ENCODE measurements at places on chromosomes 12 and 14.

- no peak for DNase-seq
These were observed 75.2 kb downstream of the TNFAIP2 start for GRCh38 chr14:103198131-103199105.

- no peak for DNase-seq
These were observed 1483.6 kb upstream of the SEL1L start for GRCh38 chr14:83017296-83017695.

DNA sequence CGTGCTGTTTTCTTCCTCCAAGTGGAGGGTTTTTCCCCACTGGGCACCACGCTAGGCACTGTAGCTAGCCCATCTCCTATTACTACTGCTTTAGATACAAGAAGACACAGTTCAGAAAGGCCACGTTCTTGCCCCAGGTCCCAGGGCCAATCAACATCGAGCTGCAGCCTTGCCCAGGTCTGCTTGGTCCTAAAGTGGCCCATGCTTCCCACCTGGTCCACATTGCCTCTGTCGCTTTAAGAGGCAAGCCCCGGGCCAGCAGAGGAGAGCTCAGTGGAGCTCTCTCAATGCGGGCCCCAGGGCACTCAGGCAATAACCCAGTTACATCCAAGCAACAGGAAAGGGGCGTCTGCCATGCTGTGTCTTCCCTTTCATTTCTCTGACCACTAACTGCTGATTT is 148.1 kb downstream of the CALM1 start:
- no peak for DNase-seq

GRCh38 chr12:49888461-49889151 is 15.1 kb downstream of the FAIM2 start:
- DNase-seq = no peak

DNA sequence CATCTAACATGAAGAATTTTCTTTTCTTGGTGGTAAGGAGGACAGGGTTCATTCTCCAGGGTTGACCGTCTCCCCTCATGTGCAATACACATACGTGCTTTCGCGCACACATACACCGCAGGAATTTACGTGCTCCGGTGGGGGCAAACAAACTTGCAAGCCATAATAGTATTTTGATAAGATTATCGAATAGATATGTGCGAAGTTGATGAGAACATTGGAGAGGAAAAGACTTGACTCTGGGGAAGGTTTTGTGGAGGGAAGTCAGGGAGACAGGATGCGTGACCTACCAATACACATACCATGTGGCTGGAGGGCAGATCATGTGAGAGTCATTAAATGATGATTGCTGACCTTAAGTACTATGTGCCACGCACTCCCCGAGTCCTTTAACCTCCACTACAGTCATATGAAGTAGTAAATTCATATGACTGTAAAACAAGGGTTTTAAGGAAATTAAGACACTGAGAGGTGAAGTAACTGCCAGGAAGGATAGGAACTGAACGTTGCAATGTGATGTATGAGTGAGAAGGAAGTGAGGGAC is 921 bp downstream of the RAD51B start:
- no peak for DNase-seq

DNA sequence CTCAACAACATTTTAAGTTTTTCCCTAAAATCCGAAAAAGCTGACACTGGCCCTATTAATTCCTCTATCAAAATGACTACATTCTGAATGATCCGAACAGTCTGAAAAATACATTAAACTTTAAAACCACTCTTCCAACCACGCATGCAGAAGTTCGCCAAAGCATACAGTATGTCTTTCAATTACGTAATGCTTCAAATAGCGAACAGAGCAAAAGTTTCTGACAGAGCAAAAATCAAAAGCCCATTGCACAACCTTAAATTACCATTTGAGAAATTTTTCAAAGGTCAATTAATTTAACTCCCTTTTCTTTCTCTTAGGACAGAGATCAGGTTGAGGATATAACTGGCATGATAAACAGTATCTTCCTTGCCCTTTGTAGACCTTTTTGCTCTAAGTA is 33.2 kb downstream of the LRIG3 start:
- DNase-seq = no peak

GRCh38 chr12:49953961-49954846 is 3.7 kb downstream of the AQP2 start:
- no peak for DNase-seq

DNA sequence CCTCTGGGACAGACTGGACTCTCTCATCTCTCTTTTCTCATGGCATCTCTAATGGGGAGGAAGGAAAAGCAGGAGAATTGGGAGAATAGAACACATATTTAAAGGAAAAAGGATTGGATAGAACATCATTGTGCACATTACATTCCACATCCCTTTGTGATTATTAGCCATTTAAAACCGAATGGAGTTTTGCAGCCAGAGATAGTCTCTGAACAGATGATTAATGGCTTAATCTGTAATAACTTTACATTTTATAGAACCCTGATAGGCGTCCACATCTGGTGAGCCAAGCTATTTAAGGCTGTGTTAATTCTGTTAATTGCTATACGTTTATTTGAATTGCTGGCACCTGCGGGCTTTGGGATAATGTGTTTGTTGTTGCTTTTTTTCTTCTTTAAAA is 487.3 kb downstream of the NRXN3 start:
- DNase-seq = no peak

DNA sequence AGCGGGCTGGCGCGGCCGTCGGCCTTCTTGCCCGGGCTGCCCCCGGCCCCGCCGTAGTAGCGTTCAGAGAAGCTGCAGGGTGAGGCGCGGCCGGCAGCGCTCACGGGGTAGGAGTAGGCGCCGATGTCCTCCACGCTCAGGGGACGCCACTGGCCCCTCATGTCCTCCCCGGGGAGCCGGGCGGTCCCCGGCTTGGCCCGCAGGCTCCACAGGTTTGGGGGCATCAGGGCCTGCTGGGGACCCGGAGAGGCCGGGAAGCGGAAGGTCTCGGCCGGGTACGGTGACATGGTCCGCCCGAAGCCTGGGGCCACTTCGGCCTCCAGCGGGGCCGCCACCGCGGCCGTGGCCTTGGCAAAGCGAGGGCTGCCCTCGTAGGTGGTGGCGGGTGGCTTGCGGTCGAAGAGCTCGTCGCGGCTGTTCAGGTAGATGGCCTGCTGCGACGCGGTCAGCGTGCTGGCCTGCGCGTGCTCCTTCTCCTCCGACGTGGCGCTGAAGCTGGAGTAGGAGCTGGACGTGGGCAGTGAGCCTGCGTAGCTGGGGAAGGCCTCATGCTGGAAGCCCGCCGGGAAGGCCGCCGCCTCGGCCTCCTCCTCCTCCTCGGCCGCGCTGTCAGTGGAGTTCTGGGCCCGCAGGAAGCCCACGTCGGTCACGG is 48.7 kb downstream of the BEGAIN start:
- DNase-seq = no peak

- no peak for DNase-seq
These were observed 5.2 kb upstream of the ZNF385A start for GRCh38 chr12:54389607-54390175.

- no peak for DNase-seq
These were observed 117.3 kb upstream of the LMNTD1 start for GRCh38 chr12:25670076-25671055.

DNA sequence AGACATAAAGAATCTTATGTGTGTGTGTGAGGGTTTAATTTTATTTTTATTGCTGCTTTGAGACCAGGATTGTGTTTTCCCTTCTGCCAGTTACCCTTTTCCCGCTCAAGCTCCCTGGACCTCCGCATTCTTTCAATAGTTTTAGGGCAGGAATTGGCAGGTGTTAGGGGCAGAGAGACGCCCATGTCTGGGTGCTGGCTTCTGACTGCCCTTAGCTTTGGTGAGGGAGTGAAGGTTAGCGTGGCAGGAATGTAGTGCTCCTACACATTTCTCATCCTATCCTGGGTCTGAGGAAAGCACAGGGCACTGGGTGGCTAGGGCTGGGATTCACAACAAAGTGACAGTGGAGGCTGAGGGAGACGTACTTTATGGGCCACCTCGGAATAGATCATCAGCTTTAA is 428.1 kb downstream of the ZFP36L1 start:
- no peak for DNase-seq

DNA sequence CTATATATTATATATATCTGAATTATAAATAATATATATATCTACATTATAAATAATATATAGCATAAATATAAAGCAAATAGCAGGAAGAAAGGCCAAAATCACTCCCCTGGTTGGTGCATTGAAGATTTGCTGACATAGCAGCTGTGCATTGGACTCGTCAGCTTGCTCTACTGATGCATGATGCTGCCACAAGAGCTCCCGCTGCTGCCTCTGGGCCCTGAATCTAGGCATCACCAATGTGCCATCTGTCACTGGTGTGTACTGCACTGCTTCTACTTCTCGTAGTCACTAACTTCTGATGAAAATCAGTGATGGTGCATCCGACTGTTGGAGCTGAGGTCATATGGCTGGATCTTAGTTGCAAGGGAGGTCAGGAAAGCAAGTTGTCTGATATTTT is 205.0 kb downstream of the ADAMTS20 start:
- no peak for DNase-seq

DNA sequence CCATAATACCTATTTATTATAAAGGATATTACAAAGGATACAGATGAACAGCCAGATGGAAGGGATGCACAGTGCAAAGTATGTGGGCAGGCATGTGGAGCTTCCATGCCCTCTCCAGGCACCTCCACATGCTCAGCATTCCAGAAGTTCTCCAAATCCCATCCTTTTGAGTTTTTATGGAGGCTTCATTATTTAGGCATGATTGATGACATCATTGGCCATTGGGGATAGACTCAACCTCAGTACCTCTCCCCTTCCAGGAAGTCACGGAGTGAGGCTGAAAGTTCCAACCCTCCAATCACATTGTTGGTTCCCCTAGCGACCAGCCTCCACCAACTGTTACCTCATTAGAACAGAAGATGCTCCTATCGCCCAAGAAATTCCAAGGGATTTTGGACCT is 156.4 kb downstream of the ATP23 start:
- no peak for DNase-seq

DNA sequence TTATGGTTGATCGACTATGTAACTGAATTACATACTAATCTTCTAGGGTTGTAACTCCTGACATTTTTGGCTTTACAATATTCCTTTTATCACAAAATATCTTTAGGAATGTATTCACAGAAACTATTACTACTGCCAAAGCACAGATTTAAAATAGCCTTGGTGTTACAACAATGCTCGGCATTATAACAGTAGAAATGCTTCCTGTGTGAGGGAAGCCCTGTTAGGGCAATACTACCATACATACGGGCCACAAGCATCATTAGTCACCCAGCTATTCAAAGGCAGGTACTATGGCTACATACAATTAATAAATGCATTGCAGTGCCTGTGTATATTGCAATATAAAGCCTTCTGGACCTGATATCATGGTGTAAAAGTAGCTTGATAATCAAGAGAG is 517.8 kb downstream of the C12orf50 start:
- DNase-seq = no peak

- DNase-seq = no peak
These were observed 138.4 kb upstream of the FRMD6 start for GRCh38 chr14:51513281-51513680.

- DNase-seq = no peak
These were observed 139.1 kb downstream of the ERC1 start for GRCh38 chr12:1130164-1130563.

DNA sequence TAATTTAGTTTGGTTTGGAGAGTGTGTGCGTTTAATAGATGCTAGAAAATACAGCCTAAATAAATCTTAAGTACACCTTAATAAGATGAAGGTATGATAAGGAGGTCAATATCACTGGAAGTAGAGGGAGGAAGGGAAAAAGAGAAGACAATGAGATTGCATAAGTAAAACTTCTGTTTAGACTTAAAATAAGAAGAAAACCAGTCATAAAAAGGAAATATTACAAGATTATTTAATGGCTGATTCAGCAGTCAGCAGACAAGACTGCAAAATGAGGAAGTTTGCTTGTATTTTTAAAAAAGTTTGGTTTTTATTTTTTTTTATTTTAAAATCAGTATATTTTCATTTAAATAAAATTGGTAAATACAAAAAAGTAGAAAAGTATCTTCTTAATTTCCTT is 3.2 kb downstream of the SLC38A6 start:
- DNase-seq = no peak

DNA sequence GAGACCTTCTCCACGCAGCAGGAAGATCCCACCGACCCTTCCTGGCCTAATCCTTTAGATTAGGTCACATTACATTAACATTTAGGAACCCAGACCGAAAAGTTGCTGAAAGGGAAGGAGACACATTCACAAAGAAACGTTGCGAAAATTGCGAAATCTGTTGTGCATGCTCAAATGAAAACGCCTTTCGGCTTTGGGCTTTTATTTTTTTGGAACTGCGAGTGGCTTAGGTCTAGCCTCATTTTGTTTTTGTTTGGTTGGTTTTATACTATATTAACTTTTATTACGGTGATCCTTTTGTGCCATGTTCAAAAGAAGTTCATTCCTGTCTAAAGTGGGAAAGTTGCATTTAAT is 1.5 kb downstream of the MYF6 start:
- DNase-seq = no peak

- no peak for DNase-seq
These were observed 145.2 kb downstream of the ADAMTS20 start for GRCh38 chr12:43406801-43407200.

DNA sequence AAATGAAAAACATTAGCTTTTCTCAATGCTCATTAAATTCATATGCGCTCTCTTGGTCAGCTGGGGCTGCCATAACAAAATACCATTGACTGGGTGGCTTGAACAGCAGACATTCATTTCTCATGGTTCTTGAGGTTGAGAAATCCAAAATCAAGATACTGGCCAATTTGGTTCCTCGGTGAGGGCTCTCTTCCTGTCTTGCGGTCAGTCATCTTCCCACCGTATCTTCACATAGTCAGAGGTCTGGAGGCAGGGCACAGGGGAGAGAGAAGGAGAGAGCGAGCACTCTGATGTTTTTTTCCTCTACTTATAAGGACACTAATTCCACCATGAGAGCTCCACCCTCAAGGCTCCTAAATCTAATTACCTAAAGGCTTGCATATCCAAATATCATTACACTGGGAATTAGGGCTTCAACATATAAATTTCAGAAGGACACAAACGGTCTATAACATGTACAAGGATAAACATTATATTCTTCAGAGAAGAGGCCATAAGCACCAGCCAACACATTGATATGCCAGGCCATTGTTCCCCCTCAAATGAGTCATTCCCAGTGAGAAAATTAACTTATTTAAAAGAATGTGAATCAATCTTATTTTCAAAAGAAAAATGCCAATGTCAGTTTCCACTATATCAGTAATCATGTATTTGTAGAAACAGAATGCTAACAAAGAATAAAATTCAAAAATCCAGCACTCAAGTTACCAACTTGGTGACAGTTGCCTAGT is 152.2 kb downstream of the BTG1 start:
- DNase-seq = no peak

- DNase-seq = no peak
These were observed 27.1 kb downstream of the RASSF8 start for GRCh38 chr12:25985316-25986175.

DNA sequence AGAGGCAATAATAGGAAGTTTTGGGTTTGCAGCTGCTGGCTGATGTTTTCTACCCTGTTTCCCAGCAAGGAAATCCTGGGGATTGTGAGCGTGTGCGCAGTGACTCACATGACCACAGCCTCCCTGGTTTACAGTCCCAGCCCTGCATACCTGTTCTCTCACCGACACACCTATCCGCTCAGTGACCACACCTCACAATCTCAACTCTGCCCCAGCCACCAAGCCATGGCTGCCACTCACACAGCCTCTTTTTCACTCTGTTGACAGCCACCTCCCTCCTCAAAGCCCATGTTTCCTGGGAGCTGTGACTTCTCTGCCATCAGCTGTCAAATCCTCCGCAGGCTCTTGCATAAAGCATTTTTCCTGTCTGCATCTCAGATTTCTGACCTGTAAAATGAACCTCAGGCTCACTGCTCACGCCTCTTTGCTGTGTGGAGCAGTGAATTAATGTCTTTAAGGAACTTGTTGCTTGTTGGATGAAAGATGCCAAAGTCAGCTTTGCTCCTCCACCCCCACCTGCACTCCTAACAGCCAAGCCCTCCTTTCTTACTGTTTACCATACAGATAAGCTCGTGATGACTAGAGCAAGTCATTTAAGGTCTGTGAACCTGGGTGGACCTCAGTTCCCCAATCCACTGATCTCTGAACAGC is 43.5 kb downstream of the B4GALNT3 start:
- DNase-seq = no peak

Measured in stimulated activated CD4-positive, alpha-beta T cell treated with anti-CD3 and anti-CD28 coated beads, Interleukin-1b, Interleukin-23, amount 100 ng/mL, for 4 hours (primary cell).